ENCODE measurements at places on chromosomes 6 and 20.

DNA sequence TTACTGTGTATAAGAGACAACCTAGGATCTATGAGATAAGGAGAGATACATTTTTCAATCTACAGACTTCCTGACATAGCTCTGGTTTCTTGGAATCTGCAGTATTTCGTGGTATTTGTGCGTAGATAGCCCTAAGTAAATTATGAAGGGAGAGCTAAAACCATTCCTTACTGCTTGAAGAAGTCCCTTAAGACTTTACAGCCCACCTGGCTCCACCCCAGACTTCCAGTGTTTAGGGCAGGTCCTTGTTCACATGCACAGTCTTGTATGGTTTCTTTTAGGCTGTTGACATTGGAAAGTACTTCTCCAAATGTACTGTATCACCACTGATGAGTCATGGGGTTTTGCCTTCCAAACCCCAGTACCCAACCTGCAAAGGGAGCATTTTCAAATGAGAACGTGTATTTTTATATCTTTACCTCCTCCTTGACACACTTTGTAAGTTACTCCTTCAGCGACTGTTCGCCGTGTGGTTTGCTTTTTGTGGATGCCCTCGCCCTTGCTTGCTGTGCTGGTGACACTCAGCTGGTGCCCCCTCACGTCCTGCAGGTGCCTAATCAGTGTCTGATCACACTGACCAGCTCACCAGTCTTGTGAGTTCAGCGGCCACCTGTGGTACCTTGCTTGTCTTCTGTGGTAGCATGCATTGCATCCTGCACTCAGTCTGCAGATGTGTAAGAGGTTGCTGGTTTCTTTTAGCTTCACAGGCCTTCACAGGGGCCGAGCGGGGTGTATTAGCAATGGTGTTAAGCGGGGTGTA is 73.3 kb downstream of the IGF2R start:
- no peak for DNase-seq

- no peak for DNase-seq
These were observed 14.4 kb downstream of the ARMC2 start for GRCh38 chr6:108862479-108863191.

DNA sequence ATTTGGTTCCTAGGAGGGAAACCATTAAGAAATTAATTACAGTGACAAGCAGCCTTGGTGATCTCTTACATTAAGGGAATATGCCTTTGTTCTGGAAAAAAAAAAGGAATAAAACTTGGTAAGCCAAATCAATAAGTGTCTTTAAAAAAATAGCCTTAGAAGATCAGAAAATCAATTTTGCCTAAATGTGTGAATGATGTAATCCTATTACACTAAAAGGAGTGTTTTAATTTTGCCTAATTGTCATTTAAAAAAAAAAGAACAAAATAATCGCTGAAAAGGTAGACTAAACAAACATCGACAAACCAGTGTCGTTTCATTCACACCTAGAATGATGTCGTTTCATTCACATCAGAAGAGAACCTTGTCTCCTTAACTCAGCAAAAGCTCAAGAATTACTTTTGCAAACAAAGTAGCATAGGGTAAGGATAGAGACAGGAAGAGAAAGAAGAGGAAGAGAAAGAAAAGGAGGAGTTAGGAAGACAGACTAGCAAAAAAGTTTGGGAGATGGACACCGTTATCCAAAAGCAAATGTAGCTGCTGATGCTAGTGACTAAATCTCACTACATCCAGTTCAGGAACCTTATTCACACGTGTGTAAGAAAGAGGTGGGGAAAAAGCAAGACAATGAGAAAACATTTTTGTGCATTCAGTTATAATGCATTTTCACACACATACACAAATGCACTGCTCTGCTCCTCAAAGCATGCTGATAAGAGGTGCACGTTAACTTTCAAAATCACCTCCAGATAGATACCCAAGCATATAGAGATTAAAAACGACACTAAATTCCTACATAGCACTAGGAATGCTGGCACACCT is 60.6 kb downstream of the HIVEP2 start:
- DNase-seq = no peak

- DNase-seq = no peak
These were observed 154.9 kb downstream of the ALDH8A1 start for GRCh38 chr6:134795001-134795400.

GRCh38 chr20:51678026-51678697 is 90.0 kb downstream of the ATP9A start:
- DNase-seq = no peak

DNA sequence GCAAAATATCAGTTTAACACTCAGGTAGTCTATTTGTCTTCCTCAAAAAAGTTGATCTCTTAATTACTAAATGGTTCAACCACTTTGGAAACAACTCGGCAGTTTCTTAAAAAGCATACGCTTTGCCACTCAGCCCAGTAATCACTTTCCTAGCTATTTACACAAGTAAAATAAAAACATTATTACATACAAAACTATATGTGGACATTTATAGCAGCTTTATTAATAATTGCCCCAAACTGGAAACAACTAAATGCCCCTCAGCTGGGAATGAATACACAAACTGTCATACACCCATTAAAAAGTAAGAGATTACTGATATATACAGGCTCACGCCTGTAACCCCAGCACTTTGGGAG is 7.4 kb downstream of the EEF1A1 start:
- no peak for DNase-seq

- DNase-seq = no peak
These were observed 70.8 kb downstream of the PYGB start for GRCh38 chr20:25318471-25319240.

DNA sequence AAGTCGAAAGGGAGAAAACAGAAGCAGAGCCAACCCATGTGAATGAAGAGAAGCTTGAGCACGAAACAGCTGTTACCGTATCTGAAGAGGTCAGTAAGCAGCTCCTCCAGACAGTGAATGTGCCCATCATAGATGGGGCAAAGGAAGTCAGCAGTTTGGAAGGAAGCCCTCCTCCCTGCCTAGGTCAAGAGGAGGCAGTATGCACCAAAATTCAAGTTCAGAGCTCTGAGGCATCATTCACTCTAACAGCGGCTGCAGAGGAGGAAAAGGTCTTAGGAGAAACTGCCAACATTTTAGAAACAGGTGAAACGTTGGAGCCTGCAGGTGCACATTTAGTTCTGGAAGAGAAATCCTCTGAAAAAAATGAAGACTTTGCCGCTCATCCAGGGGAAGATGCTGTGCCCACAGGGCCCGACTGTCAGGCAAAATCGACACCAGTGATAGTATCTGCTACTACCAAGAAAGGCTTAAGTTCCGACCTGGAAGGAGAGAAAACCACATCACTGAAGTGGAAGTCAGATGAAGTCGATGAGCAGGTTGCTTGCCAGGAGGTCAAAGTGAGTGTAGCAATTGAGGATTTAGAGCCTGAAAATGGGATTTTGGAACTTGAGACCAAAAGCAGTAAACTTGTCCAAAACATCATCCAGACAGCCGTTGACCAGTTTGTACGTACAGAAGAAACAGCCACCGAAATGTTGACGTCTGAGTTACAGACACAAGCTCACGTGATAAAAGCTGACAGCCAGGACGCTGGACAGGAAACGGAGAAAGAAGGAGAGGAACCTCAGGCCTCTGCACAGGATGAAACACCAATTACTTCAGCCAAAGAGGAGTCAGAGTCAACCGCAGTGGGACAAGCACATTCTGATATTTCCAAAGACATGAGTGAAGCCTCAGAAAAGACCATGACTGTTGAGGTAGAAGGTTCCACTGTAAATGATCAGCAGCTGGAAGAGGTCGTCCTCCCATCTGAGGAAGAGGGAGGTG is 38.7 kb downstream of the ZBTB2 start:
- DNase-seq = no peak

- DNase-seq = no peak
These were observed 182.2 kb upstream of the STXBP5 start for GRCh38 chr6:147022041-147022440.

GRCh38 chr6:91161246-91161645 is 574.4 kb upstream of the MAP3K7 start:
- DNase-seq = no peak

GRCh38 chr6:144898741-144899140 is 613.6 kb downstream of the UTRN start:
- no peak for DNase-seq

DNA sequence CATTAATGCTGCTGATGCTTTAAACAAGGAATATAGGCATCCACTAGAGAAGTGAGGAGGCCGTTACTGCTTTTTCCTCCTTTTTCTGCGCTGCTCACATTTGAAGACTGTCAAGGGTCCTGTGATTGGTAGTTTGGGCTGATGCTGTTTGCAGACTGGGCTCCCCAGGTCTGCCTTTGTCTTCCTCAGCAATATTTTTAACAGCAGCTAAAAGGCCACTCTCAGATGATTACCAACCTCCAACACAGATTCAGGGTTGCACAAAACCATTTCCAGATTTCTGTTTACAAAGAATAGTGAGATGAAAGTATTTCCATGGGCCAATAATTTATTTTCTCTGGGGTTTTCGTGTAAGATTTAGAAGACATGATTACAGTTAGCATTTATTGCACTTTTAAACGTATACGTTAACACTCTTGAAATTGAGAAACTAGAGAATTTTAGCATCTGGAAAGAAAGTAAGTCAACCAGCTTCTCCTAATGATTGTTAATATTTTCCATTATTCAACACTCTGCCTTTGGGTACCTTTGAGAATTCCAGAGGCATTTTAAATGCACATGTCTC is 475.3 kb upstream of the SOX4 start:
- DNase-seq = no peak

DNA sequence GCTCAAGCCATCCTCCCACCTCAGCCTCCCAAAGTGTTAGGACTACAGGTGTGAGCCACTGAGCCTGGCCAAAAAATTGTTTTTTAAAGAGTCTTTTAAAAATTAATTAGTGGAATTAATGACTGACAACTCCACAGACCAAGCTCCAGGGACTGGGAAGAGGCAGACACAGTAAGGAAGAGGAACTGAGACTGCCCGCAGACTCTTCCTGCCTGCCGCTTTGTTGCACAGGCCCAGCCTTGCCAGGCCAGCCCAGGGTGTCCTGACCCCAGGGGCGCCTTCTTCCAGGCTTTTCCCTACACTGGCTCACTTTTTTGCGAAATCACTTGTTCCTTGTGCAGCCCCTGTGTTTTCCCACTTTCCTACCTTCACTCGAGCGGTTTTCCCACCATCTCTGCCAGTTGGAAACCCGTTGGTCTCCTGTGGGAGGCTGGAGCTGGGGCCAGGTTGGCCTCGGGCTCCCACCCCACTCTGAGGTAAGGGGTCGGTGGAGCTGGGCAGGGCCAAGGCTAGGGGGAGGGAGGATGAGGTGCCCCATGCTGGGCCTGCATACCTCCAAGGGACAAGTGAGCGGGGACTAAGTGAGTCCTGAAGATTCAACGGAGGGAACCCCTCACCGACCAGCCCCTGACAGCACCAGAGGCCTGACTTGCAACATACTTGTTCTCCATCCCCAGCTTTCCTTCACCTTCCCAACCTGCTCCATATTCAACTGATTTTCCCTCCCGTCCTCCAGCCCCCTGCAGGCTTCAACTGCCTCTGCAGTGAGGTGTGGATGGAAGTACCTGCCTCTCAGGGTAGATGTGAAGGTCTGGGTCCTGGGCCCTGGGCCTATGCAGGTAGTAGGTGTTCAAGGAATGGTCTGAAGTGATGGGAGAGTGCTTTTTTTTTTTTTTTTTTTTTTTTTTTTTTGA is 23.5 kb upstream of the SMIM29 start:
- DNase-seq = no peak

GRCh38 chr20:49478266-49478665 is 4.2 kb downstream of the KCNB1 start:
- no peak for DNase-seq
